Aorta (tissue), 5 donors: ENCODE measurements at places on chromosomes 1 and 21. TPM values are rescaled to one million over a fixed set of nuclear protein-coding genes. Genes with fewer than 3 reads are reported as not detected.

The CNR2 gene
- total RNA-seq: 0.06 TPM

The PM20D1 gene
- total RNA-seq: 1.1 TPM

The CR2 gene
- 0.58 TPM for total RNA-seq

The CELA3A gene
- total RNA-seq: 5.2 TPM

The MAN1C1 gene
- 13.5 TPM for total RNA-seq

The GON4L gene
- total RNA-seq: 81.9 TPM

The PGLYRP3 gene
- not detected for total RNA-seq

The CRNN gene
- total RNA-seq: not detected

The SMG5 gene
- total RNA-seq: 47.2 TPM

The PLEKHA6 gene
- 19.6 TPM for total RNA-seq

The DTL gene
- 1.3 TPM for total RNA-seq

The SPATA21 gene
- not detected for total RNA-seq

The RBM34 gene
- total RNA-seq: 51.8 TPM

The CLCA4 gene
- total RNA-seq: 0.18 TPM

The GPR52 gene
- total RNA-seq: 6.5 TPM

The PRAMEF5 gene
- not detected for total RNA-seq

The SARS1 gene
- 116 TPM for total RNA-seq

The TEKT2 gene
- not detected for total RNA-seq

The POLR3GL gene
- 23.8 TPM for total RNA-seq

The OR2G6 gene
- total RNA-seq: not detected

The RCSD1 gene
- 11.2 TPM for total RNA-seq

The PTGER3 gene
- 32.7 TPM for total RNA-seq

The RWDD3 gene
- total RNA-seq: 18.3 TPM

The TAS1R1 gene
- not detected for total RNA-seq

The SIM2 gene
- total RNA-seq: not detected

The ATP1A4 gene
- not detected for total RNA-seq

The KCNJ15 gene
- total RNA-seq: 2.7 TPM

The HJV gene
- not detected for total RNA-seq

The H3-3A gene
- 349 TPM for total RNA-seq

The NTNG1 gene
- 1.0 TPM for total RNA-seq

The OR2T5 gene
- not detected for total RNA-seq

The SSX2IP gene
- total RNA-seq: 11.9 TPM

The SLC30A10 gene
- not detected for total RNA-seq

The PRAMEF18 gene
- total RNA-seq: not detected

The GPR3 gene
- 0.93 TPM for total RNA-seq

The CD53 gene
- total RNA-seq: 38.3 TPM

The FNDC10 gene
- 3.0 TPM for total RNA-seq

The LCE3D gene
- total RNA-seq: not detected

The KMO gene
- total RNA-seq: 2.5 TPM

The C4BPA gene
- not detected for total RNA-seq

The CSDE1 gene
- total RNA-seq: 549 TPM

The HES2 gene
- total RNA-seq: 0.49 TPM

The GIPC2 gene
- total RNA-seq: 2.8 TPM

The CGN gene
- total RNA-seq: 1.7 TPM

The RNPEP gene
- total RNA-seq: 43.1 TPM

The COL9A2 gene
- total RNA-seq: 16.3 TPM

The SLAMF8 gene
- total RNA-seq: 8.0 TPM

The ADAMTS4 gene
- total RNA-seq: 78.9 TPM

The S100A7 gene
- total RNA-seq: not detected

The RPTN gene
- not detected for total RNA-seq

The OR2T33 gene
- not detected for total RNA-seq

The FCRL2 gene
- 0.29 TPM for total RNA-seq

The PBXIP1 gene
- 119 TPM for total RNA-seq

The UHMK1 gene
- 29.6 TPM for total RNA-seq

The EPHA8 gene
- total RNA-seq: not detected

The REN gene
- not detected for total RNA-seq

The GNAT2 gene
- not detected for total RNA-seq

The CR1L gene
- not detected for total RNA-seq
